Activated CD4-positive, alpha-beta T cell treated with anti-CD3 and anti-CD28 coated beads, Interleukin-2, amount 50 U/mL, for 24 hours (primary cell): ENCODE measurements at places on chromosomes 6 and 20.

GRCh38 chr6:168967281-168967925 is 286.2 kb downstream of the THBS2 start:
- DNase-seq = no peak

DNA sequence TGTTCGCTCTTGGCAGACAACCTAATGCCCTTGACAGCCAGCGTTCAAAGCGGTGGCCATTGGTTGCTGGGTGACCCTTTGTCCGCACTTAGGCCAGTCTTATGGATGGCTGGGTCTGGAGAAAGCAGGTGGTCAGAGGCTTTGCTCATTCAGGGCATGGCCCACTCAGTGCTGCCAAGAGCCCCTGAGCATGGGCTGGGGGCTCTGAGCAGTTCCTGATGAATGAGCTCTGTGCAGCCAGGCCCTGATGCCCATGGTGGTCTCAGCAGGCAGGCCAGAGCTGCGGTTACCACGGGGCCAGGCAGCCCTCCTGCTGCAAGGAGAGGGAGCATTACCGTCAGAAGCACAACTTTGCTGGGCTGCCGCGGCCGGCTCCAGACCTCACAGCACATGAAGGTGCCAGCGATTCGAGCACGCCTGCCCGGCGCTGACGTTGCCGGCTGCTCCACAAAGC is 36.3 kb downstream of the CDH4 start:
- DNase-seq = no peak

DNA sequence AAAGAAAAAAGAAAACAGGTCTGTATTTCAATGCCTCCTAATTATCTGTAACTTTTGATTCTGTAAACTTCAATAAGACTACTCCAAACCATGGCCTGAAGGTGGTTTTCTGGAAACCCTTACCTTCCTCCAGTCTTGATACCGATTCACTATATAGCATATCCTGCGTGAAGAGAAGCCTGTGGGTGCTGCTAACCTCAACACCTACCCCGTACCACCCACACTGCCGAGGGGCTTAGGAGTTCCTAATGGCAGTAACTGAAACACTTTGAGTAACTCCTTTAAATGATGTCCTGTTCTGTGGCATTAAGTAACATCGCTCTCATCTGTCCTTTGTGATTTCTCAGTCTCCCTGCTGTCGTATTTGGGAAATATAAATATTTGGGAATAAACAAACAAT is 104.5 kb upstream of the CARMIL1 start:
- DNase-seq = no peak

- no peak for DNase-seq
Measured at GRCh38 chr6:105601541-105602236, 198.8 kb upstream of the PREP start.

GRCh38 chr6:157635388-157636244 is 187.4 kb upstream of the SNX9 start:
- no peak for DNase-seq

- no peak for DNase-seq
Measured at GRCh38 chr6:89281779-89282246, 33.3 kb downstream of the GABRR2 start.

- no peak for DNase-seq
Measured at GRCh38 chr6:17059850-17060249, 42.0 kb upstream of the STMND1 start.

- no peak for DNase-seq
Measured at GRCh38 chr6:142732790-142733189, 212.2 kb downstream of the HIVEP2 start.

DNA sequence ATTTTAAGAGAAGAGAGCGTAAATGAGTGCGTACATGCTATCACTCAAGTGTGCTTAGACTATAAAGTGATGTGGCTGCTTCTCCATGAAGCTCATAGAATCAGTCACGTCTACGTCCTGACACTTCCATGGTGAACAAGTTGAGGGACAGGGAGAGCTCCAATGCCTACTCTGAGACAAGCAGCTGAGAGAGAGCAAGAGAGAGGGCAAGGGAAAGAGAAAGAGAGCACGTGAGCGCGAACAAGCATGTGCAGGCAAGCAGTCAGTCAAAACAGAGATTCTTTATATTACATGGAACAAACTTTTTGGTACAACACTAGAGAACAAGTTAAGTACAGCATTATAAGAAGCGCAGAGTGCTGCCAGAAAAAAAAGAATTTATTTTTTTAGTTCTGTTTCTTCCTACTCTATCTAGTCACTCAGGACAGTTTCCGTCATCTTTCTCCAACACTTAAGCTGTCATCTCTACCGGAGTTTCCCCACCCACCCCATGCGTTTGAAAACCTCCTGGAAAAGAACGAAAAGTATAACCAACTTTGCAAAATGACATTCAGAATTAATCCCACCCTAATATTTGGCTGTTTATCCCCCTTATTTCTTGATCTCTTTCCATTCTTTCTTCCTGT is 61.8 kb downstream of the EPB41L2 start:
- DNase-seq = no peak

GRCh38 chr20:5377484-5377883 is 60.7 kb upstream of the PROKR2 start:
- DNase-seq = no peak

GRCh38 chr6:166957087-166957804 is 896 bp upstream of the RNASET2 start:
- DNase-seq = no peak

- no peak for DNase-seq
Measured at GRCh38 chr6:166655713-166656229, 28.7 kb upstream of the RPS6KA2 start.

GRCh38 chr6:118218156-118218555 is 311.1 kb downstream of the SLC35F1 start:
- DNase-seq = no peak

GRCh38 chr6:42250274-42250931 is 32.7 kb upstream of the MRPS10 start:
- DNase-seq = no peak

- DNase-seq = no peak
Measured at GRCh38 chr6:84332139-84333034, 104.9 kb upstream of the CEP162 start.
